ENCODE measurements at places on chromosomes 11 and 22.

DNA sequence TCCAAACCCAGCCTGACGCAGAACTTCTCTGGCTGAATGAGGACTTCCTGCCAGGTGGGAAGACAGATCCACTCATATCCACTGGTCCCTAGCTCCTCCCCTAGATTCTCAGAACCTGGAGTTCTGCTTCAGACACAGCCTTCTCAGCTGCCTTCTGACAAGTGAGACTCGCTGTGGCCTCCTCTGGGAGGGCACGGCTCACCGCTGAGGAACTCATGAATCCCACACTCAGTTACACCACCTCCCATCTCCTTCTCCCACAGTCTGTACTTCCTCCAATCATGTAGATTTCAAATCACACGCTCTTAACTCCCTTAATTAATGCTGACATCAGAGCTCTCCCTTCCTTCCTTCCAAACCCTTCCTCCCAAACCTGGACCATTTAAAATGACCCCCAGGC, 86.4 kb upstream of the TMEM45B start:
- DNase-seq = no peak

- DNase-seq = no peak
These were observed 121.6 kb downstream of the BUD13 start for GRCh38 chr11:116651098-116651736.

DNA sequence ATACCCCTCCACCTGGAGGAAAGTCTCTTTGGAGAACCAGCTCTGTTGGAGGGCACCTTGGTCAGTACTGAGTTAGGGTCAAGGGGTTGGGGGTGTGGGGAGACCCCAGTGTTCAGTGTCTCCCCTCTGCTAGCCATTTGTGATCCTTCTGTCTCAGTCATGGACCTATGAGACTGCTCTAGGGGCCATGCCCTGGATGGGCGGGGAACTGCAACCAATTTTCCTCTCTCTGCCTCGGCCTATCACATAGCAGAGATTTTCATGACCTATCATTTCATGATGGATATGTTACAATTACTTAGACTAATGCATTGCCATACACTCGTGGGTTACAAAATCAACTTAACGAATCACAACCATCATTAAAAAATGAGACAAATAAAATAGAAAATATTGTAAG, 7.4 kb downstream of the OTOG start:
- no peak for DNase-seq

DNA sequence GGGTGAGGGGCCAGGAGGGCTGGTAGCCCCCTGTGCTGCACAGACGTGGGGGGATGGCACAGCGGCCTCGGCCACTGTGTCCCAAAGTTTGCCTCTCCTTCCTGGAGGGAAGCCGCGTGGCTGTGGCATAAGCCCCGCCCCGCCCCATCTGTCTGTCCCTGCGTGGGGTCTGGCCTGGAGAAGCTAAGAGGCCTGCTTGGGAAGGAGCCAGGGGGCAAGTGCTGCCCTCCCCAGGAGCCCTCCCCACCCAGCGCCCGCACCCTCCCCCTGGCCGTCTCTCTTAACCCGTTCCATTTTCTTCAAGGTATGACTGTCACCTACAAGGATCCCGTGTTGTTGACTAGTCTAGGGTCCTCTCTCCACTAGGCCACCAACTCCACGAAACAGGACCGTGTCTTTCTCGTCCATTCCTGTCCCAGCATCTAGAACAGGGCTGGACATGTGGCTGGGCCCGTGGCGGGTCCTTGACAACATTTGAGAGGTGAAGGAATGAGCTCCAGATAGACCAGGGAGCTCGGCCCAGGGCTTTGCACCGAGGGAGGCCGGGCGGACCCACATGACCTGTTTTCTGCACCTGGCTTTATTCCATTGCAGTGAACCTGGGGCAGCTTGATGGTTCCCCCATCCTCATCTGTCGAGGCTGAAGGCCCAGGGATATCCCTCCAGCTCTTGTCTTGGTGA, 428.0 kb downstream of the TBC1D22A start:
- no peak for DNase-seq

DNA sequence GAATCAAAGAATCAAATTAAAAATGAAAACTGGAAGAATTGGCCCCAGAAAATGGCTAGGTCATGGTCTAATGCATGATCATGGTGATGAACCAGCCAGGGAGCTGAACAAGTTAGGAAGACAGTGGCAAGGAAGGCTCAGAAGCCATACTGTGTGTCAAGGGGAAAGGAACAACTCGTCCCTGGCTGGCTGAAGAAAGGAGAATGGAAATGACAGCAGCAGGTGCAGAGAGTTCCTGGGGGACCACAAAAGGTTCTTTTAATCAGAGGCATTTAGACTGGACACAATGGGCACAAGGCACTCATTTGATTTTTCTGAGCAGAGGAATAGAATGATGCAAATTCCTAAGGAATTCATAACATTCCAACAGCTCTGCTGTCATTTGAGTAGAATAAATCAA, 209.9 kb downstream of the LARGE1 start:
- DNase-seq = no peak

DNA sequence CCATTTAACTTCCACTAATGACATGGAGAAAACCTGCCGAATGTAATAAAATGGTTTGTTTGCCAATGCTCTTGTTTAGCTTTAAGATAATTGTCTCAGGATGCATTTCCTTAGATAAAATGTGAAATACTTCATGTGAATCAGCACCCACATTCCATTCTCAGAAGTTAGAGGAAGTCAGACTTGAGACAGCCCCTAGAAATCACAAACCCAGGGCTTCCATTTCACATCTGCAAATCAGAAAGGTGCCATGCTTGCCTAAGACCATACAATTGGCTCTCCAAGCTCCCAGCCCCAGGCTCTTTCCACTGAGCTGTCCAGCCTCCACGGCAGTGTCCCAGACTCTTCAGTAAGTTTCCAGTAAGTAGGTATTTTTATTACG, 35.6 kb upstream of the ADORA2A start:
- peak; percentile 86 for DNase-seq

GRCh38 chr11:130904380-130904779, 11.9 kb downstream of the SNX19 start:
- peak; percentile 40 for DNase-seq

GRCh38 chr11:65906602-65907001, 6.4 kb upstream of the FOSL1 start:
- no peak for DNase-seq

DNA sequence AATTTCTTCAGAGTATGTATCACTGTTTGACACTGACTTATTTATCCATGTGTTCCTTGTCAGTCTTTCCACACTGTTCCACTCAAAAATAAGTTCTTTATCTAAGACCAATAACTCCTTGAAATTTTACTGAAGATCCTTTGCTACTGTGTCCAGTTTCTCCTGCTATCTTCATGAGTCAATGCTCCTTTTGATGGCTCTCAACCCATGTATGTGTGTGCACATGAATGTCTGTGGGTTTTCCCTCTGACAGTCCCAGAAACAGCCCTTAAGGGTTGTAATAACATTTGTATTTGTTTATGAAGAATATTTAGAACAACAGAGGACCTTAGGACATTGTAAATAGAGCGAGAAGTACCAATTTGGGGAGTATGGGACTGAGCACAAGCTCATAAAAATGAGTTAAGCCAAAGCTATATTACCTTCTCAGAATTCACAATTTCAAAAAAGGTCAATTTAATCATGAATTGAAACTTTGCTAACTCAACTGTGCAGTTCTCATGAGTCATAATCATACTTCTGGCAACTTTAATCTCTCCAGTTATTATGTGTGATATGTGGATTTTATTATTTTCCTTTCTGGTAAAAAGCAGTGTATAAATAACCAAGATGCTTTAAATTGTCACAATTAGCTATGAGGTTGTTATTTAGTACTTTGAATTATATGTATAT, 533.6 kb downstream of the CNTN5 start:
- DNase-seq = no peak

GRCh38 chr11:122816761-122817520, 21.4 kb upstream of the CRTAM start:
- peak; percentile 38 for DNase-seq

GRCh38 chr11:26551186-26551801, 20.8 kb downstream of the MUC15 start:
- DNase-seq = peak; percentile 31

DNA sequence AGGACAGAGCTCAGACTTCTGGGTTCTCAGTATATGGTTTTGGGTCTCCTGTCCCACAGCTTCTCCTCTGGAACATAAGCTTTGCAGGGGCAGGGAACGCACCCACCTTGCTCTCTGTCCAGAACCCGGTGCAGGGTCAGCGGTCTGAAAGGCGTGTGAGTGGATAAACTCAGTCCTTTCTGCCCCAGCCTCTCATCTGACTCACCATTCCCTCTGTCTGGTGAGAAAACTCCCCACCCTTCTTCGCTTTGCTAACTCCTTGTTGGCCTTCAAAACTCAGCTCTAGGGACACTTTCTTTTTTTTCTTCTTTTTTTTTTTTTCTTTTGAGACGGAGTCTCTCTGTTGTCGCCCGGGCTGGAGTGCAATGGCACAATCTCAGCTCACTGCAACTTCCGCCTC, 68.9 kb upstream of the NUP50 start:
- no peak for DNase-seq

- DNase-seq = peak; percentile 60
These were observed 68.1 kb downstream of the PDE2A start for GRCh38 chr11:72605973-72606747.

- DNase-seq = no peak
These were observed 62.3 kb downstream of the GAB2 start for GRCh38 chr11:78355309-78355705.

DNA sequence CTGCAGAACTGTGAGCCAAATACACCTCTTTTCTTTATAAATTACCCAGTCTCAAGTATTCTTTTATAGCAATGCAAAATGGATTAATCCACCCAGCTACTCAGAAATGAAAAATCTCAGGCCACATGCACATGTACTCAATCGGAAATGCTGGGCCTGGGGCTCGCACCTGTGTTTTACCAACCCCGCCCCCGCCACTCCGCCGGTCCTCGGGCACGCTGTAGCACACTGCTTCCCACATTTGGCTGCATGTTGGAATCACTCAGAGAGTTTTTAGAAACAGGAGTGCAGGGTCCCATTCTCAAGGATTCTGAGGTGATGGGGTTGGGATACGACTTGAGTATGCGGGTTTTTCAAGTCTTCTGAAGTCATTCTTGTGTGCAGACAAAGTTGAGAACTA, 284.4 kb downstream of the NTM start:
- no peak for DNase-seq

- DNase-seq = peak; percentile 10
These were observed 48.6 kb upstream of the LMO2 start for GRCh38 chr11:33940538-33940815.

DNA sequence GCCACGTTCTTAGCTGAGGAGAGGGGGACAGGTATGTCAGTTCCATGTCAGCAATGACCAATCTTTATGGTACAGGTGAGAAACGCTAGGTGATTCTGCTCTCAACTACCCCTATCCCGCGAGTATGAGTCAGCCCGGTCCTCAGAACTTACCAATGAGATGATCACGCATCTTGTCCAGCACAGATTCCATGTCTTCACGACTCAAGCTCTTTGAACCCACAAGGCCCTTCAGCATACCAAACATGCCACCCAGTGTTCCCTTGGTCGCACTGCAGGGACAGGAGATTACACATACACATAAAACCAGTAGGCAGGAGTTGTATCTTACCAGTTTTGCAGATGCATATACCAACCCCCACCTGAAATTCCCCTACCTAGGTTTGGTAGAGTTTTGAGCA, 2.9 kb downstream of the SRPRA start:
- DNase-seq = peak; percentile 27

- DNase-seq = peak; percentile 91
These were observed 554 bp downstream of the LRRC32 start for GRCh38 chr11:76669901-76670484.

DNA sequence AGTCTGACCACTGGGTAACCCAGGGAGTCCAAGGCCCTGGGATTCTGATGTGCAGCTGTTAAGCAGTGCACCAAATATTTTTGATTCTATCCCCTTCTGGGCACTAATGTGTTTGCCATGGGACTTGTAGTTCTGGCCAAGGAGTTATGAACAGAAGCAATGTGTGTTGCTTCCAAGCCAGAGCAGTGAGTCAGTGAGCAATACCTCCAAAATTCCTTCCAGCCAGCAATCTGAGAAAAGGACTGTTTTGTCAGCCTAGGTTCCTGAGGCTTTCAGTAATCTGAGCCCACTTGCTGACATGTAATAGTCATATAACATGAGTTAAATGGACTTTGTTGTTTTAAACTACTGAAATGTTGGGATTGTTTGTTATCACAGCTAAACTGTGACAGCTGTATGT, 311.4 kb downstream of the NELL1 start:
- DNase-seq = no peak

GRCh38 chr22:26431261-26431995, 2.4 kb downstream of the ASPHD2 start:
- DNase-seq = no peak

DNA sequence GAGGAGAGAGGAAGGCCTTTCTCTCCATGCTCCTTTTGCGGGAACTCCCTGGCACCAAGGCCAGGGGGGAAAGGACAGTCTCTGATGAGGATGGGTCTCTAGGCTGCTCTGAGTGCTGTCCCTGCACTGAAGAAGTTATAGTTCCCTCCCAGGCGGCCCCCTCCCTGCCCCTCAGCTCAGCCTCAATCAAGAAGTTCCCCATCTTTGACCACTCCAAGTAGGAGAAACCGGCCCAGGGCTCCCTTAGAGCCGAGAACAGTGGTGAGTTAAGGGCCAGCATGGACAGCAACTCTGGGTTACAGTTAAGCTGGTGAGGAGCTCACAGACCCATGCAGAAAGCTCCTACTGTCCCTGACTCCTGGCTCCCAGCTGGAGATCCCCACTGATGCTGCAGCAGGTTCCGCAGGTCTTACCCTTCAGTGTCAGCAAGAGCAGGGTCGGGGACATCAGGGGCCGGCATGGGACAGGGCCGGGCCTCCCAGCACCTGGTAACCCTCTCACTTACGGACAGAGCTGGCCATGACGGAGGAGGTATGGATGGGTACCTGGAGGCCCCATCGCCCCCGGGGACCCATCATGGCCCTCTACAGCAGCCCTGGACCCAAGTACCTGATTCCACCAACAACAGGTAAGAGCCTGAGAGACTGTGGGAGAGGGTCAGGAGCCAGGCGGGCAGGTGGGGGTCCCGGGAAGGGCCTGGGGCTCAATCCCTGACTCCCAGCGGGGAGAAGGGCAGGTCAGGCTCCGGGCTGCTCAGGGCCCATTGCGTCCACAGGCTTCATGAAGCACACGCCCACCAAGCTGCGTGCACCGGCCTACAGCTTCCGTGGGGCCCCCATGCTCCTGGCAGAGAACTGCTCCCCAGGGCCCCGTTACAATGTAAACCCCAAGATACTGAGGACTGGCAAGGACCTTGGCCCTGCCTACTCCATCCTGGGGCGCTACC, 4.2 kb downstream of the SCGB1C1 start:
- DNase-seq = no peak

- no peak for DNase-seq
These were observed 20.2 kb upstream of the C11orf96 start for GRCh38 chr11:43922295-43922648.

GRCh38 chr11:123020968-123021367, 39.3 kb upstream of the BSX start:
- DNase-seq = peak; percentile 71

GRCh38 chr22:37454857-37455686, 27.8 kb upstream of the ELFN2 start:
- DNase-seq = peak; percentile 87
